Mesangial cell (primary cell): ENCODE measurements at places on chromosomes 16 and 17. TPM values are rescaled to one million over a fixed set of nuclear protein-coding genes. Genes with fewer than 3 reads are reported as not detected.

ITGAX gene
- total RNA-seq: under 0.01 TPM in 2 replicates

GEMIN4 gene
- 14.7 and 31.0 TPM in 2 replicates for total RNA-seq

NEUROD2 gene
- total RNA-seq: not detected in 2 replicates

ASB16 gene
- 0.51 TPM in 1 of 2 replicates, not detected in the other for total RNA-seq

GPRC5C gene
- 40.1 and 174 TPM in 2 replicates for total RNA-seq

CHD9NB gene
- total RNA-seq: 0.65 and 0.76 TPM in 2 replicates

CLDN6 gene
- 31.8 and 63.8 TPM in 2 replicates for total RNA-seq

TNFRSF17 gene
- total RNA-seq: not detected in 2 replicates

RSAD1 gene
- total RNA-seq: 23.1 and 27.8 TPM in 2 replicates

FADS6 gene
- not detected in 2 replicates for total RNA-seq

EIF3C gene
- total RNA-seq: 458 and 538 TPM in 2 replicates

TMEM100 gene
- 0.13 TPM in 1 of 2 replicates, not detected in the other for total RNA-seq

ZSCAN10 gene
- total RNA-seq: not detected in 2 replicates
